ENCODE measurements at places on chromosomes 2 and 18. TPM values are rescaled to one million over a fixed set of nuclear protein-coding genes. Genes with fewer than 3 reads are reported as not detected.

GRCh38 chr2:84711651-84712050, 169.2 kb downstream of the TRABD2A start:
- H3K4me1 ChIP-seq, result peaks cover 4% of the 10 kb centered on the region
- H3K4me3 ChIP-seq, result no peak overlapping the region
- H3K27me3 ChIP-seq, result no peaks in the 10 kb centered on the region
- H3K27ac ChIP-seq, result no peak overlapping the region
- DNase-seq, result no peak

DNA sequence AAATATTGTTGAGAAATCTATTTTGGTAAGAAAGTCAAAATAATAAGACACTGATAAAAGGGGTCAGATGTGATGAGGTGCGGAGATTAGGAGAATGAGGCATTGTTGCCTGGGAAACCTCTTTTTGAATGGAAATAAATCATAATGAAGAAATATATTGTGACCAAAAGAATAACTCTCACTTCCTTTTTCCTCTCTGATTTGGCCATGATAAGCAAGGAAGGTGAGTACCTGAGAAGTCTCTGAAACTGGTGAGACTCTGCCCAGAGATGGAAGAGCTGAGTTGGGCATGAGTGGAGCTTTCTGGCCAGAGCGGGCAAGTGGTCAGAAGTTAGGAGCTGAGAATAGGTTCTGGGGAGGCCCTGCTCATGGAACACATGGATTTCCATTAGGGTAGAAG, 11.8 kb downstream of the LAMA3 start:
- no peak for DNase-seq
- H3K4me1 ChIP-seq, result peaks cover under 1% of the 10 kb centered on the region
- H3K36me3 ChIP-seq, result no peaks in the 10 kb centered on the region
- H3K27ac ChIP-seq, result no peak overlapping the region
- no peak overlapping the region for H3K4me3 ChIP-seq

GRCh38 chr2:120825370-120826259, 89.9 kb downstream of the GLI2 start:
- no peak overlapping the region for H3K27ac ChIP-seq
- DNase-seq, result peak; percentile 95
- no peaks in the 10 kb centered on the region for H3K36me3 ChIP-seq
- peaks cover 29% of the 10 kb centered on the region for H3K4me1 ChIP-seq
- no peaks in the 10 kb centered on the region for H3K27me3 ChIP-seq

DNA sequence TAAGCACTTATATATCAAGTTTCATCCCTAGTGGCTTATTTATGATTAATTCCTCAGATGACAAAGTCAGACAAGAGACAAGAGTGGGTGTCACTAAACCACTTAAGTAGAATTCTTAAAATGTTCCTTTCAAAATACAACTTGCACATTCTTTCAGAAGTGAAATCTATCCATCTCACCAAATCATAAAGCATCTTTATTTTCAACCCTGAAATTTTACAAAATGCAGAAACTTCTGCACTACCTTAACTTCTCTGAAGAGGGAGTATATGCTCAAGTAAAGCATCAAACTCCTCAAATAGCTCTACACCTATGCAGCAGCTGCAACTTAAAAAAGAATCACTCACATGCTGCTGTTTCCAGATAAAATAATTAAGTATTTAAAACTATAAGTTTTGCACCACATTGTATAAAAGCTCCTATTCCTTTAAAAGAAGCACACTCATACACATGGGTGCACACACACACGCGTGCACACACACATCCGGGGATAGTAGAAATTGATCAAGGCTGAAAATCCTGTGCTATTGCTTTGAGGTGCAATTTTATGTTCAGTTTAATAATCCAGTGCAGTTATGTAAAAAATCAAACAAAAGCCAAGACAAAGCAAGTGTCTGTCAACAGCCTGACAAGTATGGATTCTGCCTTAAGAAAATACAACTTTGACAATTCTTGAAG, 244.5 kb downstream of the TCF4 start:
- no peaks in the 10 kb centered on the region for H3K36me3 ChIP-seq
- H3K27ac ChIP-seq, result no peak overlapping the region
- no peak for DNase-seq

GRCh38 chr18:13566941-13567746, 159.2 kb downstream of the FAM210A start:
- peaks cover 4% of the 10 kb centered on the region for H3K27me3 ChIP-seq
- H3K4me1 ChIP-seq, result no peaks in the 10 kb centered on the region
- H3K4me3 ChIP-seq, result no peak overlapping the region
- no peak overlapping the region for H3K27ac ChIP-seq

DNA sequence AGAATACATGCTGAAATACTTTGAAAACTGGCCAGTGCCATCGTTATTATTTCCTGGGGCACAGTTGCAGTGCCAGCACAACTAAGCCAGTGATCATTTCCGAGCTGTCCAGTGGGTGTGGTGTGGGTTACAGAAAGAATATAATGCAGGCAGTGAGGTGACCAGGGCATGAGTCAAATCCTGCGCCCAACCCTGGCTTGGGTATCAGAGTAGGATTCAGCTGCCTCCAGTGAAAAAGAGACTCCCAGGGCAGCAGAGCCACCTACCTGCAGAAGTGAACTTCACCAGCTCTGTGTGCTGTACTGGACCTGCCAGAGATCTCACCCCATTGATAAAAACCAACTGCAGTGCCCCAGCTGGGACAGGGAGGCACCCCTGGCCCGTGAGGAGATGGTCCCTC, 18.0 kb downstream of the SLC9A2 start:
- no peaks in the 10 kb centered on the region for H3K4me1 ChIP-seq
- H3K27ac ChIP-seq, result no peak overlapping the region
- no peaks in the 10 kb centered on the region for H3K27me3 ChIP-seq

DNA sequence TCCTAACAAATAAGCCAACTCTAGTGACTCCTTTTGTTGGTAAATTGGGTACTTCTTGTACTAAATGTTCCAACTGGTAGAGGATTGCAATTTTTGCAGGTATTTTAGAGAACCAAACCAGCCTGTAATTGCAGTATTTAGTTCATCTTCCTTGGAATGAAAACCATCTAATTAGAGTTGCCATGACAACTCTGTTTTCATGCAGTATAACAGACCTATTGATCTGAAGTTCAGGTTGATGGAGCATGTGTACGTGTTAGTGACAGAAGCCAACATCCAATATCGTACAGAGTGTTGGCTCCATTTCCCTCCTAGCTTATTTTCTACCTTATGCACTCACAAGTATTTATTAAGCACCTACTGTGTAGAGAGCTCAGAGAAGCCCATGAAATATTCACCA, 176.3 kb upstream of the FOSL2 start:
- no peaks in the 10 kb centered on the region for H3K4me1 ChIP-seq
- no peaks in the 10 kb centered on the region for H3K36me3 ChIP-seq
- no peaks in the 10 kb centered on the region for H3K27me3 ChIP-seq
- no peak overlapping the region for H3K4me3 ChIP-seq
- no peak overlapping the region for H3K27ac ChIP-seq
- no peak for DNase-seq

DNA sequence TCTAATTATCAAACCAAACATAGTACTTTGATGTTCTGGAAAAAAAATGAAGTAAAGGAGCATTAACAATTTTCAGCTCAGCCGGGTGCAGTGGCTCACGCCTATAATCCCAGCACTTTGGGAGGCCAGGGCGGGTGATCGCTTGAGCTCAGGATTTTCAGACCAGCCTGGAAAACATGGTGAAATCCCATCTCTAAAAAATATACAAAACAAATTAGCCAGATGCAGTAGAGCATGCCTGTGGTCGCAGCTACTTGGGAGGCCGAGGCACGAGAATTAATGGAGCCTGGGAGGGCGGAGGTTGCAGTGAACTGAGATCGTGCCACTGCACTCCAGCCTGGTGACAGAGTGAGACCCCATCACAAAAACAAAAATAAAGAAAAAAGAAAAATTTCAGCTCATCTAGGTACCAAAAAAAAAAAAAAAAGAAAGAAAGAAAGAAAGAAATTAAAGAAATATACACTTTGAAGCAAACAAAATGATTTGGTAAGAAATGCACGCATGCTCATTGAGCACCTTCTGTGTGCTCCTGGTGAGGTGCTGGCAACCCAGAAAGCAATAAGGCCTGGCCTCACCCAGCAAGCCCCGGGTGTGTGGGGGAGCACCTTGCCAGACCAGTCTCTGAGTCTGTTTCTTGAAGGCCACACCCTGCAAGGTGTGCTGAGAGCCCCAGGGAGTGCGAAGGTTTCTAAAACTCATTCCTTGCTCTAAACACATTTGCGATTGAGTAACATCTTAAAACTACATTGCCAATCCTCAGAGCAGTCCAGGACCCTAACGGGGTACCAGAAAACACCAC, 133.5 kb downstream of the TFCP2L1 start:
- H3K36me3 ChIP-seq, result no peaks in the 10 kb centered on the region
- H3K27ac ChIP-seq, result no peak overlapping the region
- DNase-seq, result no peak
- H3K4me3 ChIP-seq, result no peak overlapping the region
- peaks cover 3% of the 10 kb centered on the region for H3K27me3 ChIP-seq

DNA sequence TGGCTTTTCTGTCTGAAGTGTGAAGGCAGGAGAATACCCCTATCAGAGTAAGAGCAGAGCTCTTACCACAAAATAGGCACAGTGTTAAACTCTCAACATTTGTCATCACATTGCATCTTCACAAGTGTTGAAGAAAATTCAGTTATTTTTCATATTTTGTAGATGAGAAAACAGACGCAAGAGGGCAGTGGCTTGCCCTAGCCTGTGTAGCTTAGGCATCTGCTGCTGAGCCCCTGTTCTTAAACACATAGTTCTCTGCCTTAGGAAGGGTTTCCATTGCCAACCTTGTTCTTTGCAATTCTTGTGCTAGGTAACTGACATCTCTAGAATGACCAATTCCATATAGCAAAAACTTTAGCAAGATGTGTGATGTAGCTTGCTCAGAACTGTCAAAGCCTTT, 112.7 kb upstream of the RMDN2 start:
- H3K4me1 ChIP-seq, result peaks cover 18% of the 10 kb centered on the region
- H3K36me3 ChIP-seq, result no peaks in the 10 kb centered on the region
- no peaks in the 10 kb centered on the region for H3K27me3 ChIP-seq
- no peak overlapping the region for H3K27ac ChIP-seq

DNA sequence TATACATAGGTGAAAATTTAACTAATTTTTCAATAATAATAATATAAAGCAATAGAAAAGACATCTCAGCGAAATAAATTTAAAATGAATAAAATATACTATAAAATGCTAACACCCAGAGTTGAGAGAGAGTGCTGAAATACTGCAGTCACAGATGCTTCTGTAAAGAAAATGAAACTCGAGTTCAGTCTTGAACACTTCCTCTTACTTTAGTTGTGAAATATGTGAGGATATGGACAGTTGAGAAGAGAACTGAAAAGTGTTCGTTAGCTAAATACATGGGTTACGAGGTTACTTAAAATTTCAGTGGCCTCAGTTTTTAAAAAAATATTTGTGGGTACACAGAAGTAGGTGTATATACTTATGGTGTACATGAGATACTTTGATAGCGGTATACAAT, 106.8 kb downstream of the DNAH7 start:
- no peaks in the 10 kb centered on the region for H3K27me3 ChIP-seq
- no peaks in the 10 kb centered on the region for H3K4me1 ChIP-seq
- H3K36me3 ChIP-seq, result no peaks in the 10 kb centered on the region
- H3K4me3 ChIP-seq, result no peak overlapping the region
- no peak for DNase-seq

DNA sequence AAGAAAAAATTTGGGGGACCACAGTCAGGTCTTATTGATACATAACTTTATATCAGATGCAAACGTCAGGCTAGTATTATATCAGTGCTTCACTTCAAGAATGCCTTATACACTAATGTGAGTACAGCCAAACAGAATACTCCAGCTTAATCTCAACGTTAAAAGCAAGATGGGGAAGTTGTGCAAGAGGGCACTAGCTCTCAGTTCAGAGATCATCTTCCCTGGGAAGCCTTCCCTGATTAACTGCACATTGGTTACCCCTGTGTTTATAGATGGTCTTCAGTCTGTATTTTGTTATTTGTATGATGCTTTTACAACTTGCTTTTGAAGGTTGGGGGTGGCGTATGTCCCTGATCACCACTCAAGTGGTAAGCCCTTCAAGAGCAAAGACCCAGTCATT, 11.4 kb downstream of the EPAS1 start:
- DNase-seq, result no peak
- H3K27me3 ChIP-seq, result no peaks in the 10 kb centered on the region
- H3K36me3 ChIP-seq, result no peaks in the 10 kb centered on the region
- H3K27ac ChIP-seq, result no peak overlapping the region

CGREF1 gene
- 6.8 TPM for total RNA-seq

Data from osteoblast (primary cell).